NAMALWA (cell line): ENCODE measurements at places on chromosomes 4 and X.
A peak's percentile ranks its signal among the peaks of the same experiment; 100 is the strongest.

DNA sequence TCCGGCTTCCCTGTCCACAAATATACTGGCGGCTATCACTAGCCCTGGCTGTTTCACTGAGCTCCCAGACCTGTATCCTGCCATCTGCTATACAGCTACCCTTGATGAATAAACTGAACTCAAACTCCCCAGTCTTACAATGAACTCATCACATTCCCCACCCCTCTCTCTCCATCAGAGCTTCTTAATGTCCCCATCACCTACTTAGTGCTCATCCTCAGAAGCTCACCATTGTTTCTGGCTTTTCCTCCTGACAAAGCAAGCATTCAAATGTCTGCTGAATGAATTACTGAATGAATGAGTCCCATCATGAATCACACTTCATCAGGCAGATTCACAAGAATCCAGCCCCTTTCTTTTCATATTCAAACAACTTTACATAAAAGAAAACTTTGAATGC lies 5.7 kb upstream of the DGAT2L6 start:
- no peak for DNase-seq

- DNase-seq = no peak
Measured at GRCh38 chr4:54909961-54910360, 215.4 kb downstream of the KDR start.

DNA sequence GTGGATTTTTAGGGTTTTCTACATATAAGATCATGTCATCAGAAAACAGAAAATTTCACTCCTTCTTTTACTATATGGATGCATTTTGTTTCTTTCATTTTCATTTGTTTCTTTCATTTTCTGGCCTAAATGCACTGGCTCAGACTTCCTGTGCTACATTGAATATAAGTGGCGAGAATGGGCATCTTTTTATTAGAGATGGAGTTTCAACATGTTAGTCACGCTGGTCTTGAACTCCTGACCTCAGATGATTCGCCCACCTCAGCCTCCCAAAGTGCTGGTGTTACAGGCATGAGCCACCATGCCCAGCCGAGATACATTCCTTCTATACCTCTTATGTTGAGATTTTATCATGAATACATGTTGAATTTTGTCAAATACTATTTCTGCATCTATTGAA lies 61.8 kb downstream of the BRWD3 start:
- DNase-seq = no peak

- DNase-seq = no peak
Measured at GRCh38 chr4:156321203-156321602, 367.5 kb upstream of the CTSO start.

DNA sequence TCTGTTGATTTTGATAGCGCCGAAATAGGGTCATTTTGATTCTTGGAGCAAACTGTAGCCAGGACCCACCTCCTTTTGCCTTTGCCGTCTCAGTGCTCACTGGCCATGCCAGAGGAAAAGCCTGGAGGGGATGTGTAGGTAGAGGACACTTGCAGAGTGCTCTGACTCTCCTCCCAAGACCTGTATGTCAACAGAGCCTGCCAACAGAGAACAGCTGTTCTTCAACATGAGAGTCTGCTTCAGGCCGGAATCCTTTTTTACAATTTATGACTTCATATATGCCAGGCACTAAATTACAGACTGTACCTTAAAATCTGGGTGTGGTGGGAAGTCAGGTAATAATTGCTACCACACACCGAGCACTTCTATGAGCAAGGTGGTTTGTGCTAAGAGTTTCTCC lies 94.2 kb downstream of the KDR start:
- no peak for DNase-seq

GRCh38 chrX:104137496-104137895 lies 19.3 kb downstream of the SLC25A53 start:
- peak; percentile 25 for DNase-seq

GRCh38 chr4:22062676-22063075 lies 114.1 kb upstream of the KCNIP4 start:
- no peak for DNase-seq

DNA sequence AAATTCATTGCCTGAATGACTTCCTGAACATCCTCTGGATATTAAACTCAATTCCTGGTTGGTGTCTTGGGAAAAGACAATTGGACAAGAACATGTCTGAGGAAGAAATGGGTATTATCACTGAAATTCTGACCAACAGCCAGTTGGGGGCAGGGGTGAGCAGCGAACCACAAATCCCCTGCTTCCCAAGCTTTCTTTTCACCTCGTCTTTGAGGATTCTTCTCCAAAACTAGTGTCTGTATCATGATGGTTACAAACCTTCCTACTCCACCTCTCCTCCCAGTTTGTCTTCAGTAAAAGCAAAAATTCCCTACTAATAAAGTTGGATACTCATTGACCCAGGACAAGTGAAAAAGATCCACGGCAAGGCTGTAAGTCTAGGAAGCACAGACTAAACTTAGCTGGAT lies 48.3 kb upstream of the WDR1 start:
- DNase-seq = peak; percentile 11

DNA sequence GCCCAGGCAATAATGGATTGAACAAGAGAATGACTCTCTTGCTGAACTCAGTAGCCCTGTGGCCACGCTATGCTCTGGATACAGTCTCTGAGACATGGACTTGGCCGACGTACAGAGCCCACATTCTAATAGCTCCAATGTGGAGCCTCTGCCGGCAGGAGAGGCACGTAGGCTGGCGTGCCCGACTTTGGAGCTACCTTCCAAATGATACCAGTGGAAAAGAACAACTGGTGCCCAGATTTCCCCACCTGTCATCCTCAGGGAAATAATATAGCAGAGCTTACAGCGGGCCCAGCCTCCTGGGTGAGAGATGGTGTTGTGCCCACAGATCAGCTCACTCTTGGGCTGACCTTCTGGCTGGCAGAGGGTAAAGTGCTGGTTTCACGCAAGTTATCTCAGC lies 10.6 kb downstream of the NDP start:
- DNase-seq = no peak

DNA sequence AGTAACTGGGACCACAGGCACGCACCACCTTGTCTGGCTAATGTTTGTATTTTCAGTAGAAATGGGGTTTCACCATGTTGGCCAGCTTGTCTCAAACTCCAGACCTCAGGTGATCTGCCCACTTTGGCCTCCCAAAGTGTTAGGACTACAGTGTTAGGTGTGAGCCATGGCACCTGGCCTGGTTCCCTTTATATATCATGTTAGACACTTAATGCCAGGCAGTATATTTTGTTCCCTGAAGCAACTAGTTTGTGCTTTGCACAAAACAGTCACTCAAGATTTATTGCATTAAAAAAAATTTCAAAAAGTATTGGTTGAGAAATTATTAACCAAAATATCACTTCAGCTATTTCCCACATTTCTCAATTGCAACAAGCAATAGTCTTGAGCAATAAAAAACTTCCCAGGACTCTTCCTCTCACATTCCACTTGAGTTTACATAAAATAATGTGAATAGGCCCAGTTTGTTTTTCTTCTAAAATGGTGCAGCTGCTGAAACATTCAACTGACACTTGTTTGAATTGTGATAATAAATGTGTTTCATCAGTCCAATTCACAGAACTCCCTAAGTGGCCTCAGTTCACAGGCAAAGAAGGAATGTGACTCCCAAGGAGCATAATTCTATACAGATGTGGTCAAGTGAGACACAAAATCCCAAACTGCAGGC lies 22.7 kb downstream of the CXCL1 start:
- DNase-seq = no peak

DNA sequence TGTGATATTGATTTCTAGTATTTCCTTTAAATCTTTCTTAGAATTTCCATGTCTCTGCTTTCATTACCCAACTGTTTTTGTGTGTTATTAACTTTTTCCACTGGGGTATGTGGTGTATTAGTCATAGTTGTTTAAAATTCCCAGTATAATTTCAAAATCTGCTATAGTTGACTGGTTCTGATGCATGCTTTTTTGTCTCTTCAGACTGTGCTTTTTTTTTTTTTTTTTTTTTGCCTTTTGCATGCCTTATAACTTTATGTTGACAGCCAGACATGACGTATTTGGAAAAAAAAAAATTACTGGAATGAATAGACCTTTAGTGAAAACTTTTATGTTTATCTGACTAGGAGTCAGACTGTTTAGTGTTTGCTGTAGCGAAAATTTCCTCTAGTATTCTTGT lies 580.4 kb downstream of the ANKRD50 start:
- DNase-seq = no peak
